ENCODE measurements at places on chromosomes 13 and 19. TPM values are rescaled to one million over a fixed set of nuclear protein-coding genes. Genes with fewer than 3 reads are reported as not detected.

DNA sequence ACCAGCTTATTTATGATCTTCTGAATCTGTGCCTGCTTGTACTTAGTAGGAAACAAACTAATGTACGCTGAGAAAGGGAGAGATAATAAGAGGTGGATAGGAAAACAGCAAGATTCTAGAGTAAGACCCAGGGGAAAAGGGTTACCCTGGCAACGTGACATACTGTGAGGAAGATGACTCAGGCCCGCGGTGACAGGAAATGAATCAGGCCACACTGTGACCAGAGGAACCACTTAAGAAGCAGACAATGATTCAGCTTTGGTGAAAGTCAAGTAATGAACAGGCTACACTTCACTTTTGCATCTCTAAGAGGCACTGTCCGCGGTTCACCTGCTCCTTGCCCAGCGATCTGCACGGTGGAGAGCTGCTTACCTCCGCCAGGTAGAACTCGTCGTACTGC lies 158.2 kb downstream of the NALCN start:
- H3K4me3 ChIP-seq = no peak overlapping the region
- no peaks in the 10 kb centered on the region for H3K4me1 ChIP-seq
- H3K27ac ChIP-seq = no peak overlapping the region
- H3K27me3 ChIP-seq = no peaks in the 10 kb centered on the region

The KLF2 gene
- total RNA-seq = 64.9 TPM

GRCh38 chr13:106003651-106004050 lies 531.8 kb downstream of the EFNB2 start:
- H3K27ac ChIP-seq = no peak overlapping the region
- no peaks in the 10 kb centered on the region for H3K4me1 ChIP-seq
- no peaks in the 10 kb centered on the region for H3K27me3 ChIP-seq
- no peaks in the 10 kb centered on the region for H3K36me3 ChIP-seq
- H3K4me3 ChIP-seq = no peak overlapping the region
- no peak for DNase-seq

GRCh38 chr13:113296823-113297369 lies at the start of gene LAMP1:
Gene LAMP1 (plus strand): TSS chr13:113297239. CDS start chr13:113297435, 196 bp downstream.
- peaks cover 46% of the 10 kb centered on the region for H3K4me1 ChIP-seq
- peak within 1 kb of the TSS; percentile 97 for H3K4me3 ChIP-seq
- H3K27me3 ChIP-seq = no peaks in the 10 kb centered on the region
- H3K27ac ChIP-seq = peak within 1 kb of the TSS; percentile 94

DNA sequence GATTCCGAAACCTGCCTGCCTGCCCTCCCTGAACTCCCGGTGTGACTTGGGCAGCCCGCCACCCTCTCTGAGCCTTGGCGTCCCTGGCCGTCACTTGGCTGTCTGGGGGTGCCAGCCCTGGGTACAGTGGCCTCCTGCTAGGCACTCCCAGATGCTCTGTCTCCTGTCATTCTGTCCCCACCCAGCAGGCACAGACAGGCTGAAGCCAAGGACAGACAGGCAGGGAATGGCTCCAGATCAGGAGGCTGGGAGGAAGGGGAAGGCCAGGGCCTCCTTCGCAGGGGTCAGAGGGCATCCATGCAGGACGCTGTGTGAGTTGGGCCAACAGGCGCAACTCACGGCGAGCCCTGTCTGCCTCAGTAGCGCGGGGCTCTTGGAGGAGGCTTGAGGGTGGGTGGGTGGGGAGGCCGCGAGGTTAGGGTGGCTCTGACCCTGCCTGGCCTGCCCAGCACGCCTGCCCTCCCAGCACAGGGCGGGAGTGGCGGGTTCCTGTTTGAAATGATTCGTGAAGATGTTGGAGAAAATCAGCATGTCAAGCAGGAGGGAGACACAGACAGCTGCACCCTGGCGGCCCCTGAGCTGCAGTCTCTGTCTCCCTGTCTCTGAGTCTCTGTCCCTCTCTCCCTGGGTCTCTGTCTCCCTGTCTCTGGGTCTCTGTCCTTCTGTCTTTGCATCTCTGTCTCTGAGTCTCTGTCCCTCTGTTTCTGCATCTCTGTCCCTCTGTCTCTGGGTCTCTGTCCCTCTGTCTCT lies 19.7 kb downstream of the KLHL26 start:
- no peak overlapping the region for H3K4me3 ChIP-seq
- H3K4me1 ChIP-seq = peaks cover 78% of the 10 kb centered on the region
- no peak for DNase-seq
- H3K27me3 ChIP-seq = no peaks in the 10 kb centered on the region

The CYP4F12 gene
- 3.8 TPM for total RNA-seq

- H3K36me3 ChIP-seq = no peaks in the 10 kb centered on the region
- no peaks in the 10 kb centered on the region for H3K27me3 ChIP-seq
- peak overlapping the region; percentile 36 for H3K4me3 ChIP-seq
- peaks cover 11% of the 10 kb centered on the region for H3K4me1 ChIP-seq
- no peak for DNase-seq
Observed at GRCh38 chr19:50205681-50206138, 2.3 kb downstream of the MYH14 start.

The GJB2 gene
- not detected for total RNA-seq

- no peak overlapping the region for H3K27ac ChIP-seq
- H3K4me3 ChIP-seq = no peak overlapping the region
- H3K36me3 ChIP-seq = peaks cover 33% of the 10 kb centered on the region
- no peaks in the 10 kb centered on the region for H3K27me3 ChIP-seq
Observed at GRCh38 chr19:4120559-4121272, 3.2 kb downstream of the MAP2K2 start.

GRCh38 chr19:49850221-49850486 lies 805 bp upstream of the PTOV1 start:
- H3K4me3 ChIP-seq = peak overlapping the region; percentile 84
- no peak for DNase-seq
- peaks cover 10% of the 10 kb centered on the region for H3K36me3 ChIP-seq
- no peaks in the 10 kb centered on the region for H3K27me3 ChIP-seq
- H3K4me1 ChIP-seq = peaks cover 37% of the 10 kb centered on the region
- H3K27ac ChIP-seq = peak overlapping the region; percentile 99

GRCh38 chr13:27353708-27354107 lies 70.7 kb upstream of the GTF3A start:
- H3K27ac ChIP-seq = peak overlapping the region; percentile 73
- DNase-seq = no peak
- no peaks in the 10 kb centered on the region for H3K36me3 ChIP-seq
- no peak overlapping the region for H3K4me3 ChIP-seq
- peaks cover 32% of the 10 kb centered on the region for H3K4me1 ChIP-seq

- H3K27me3 ChIP-seq = no peaks in the 10 kb centered on the region
- H3K36me3 ChIP-seq = peaks cover 14% of the 10 kb centered on the region
- peak overlapping the region; percentile 85 for H3K27ac ChIP-seq
- H3K4me1 ChIP-seq = peaks cover 53% of the 10 kb centered on the region
- peak overlapping the region; percentile 73 for H3K4me3 ChIP-seq
Observed at GRCh38 chr19:1874554-1875185, 10.6 kb downstream of the ABHD17A start.

- no peaks in the 10 kb centered on the region for H3K27me3 ChIP-seq
- H3K4me3 ChIP-seq = no peak overlapping the region
- DNase-seq = no peak
- H3K27ac ChIP-seq = no peak overlapping the region
Observed at GRCh38 chr13:35498231-35498630, 21.7 kb upstream of the MAB21L1 start.

DNA sequence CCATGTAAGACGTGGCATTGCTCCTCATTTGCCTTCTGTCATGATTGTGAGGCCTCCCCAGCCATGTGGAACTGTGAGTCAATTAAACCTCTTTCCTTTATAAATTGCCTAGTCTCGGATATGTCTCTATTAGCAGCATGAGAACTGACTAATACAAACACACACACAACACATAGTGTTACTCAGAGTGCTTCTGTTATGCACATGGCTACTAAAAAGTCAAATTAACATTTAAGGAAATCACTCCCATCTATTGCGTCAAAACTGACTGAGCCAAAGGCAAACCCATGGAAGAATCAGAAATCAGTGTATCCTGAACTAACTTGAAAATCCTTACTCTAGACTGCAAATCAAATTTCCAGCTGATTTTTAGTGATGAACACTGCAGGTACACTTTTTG lies 209.2 kb downstream of the RBM26 start:
- no peaks in the 10 kb centered on the region for H3K4me1 ChIP-seq
- no peak overlapping the region for H3K4me3 ChIP-seq

DNA sequence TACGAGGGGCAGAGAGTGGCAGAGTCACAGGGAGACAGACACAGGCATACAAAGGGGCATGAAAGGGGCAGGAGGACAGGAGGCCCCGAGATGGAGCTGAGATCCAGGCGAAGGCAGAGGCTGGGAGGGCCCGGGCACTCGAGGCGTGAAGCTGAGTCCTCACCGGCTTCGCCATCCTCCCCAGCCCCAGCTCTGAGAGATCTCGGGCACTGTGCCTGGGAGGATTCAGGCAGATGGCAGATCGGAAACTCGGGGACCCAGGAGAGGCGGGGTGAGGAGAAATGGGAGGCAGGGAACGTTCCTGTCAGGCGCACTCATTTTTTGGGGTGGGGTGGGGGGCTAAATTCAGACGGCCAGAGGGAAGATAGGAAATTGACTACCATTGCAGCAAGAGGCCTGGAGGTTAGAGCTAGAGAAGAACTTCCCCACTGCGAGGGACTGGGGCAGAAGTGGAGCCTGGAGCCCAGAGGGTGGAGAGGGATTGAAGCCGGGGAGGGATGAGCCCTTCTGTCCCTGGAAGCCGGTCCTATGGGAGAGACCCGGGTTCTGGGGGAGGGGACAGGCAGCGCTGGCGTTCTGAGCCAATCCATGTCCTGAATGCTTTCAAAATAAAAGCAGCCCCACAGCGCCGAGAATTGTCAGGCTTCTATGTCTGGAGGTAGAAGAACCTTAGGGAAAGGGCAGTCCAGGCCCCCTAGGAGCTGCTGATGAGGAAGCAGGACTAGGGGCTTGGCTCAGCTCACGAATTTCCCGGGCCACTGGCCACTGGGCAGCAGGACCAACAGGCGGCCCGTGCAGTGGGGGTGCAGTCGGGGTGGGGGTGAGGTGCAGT lies 12.6 kb downstream of the LRRC4B start:
- H3K27me3 ChIP-seq = peaks cover 26% of the 10 kb centered on the region
- H3K36me3 ChIP-seq = no peaks in the 10 kb centered on the region
- DNase-seq = no peak
- H3K4me3 ChIP-seq = peak overlapping the region; percentile 55
- H3K27ac ChIP-seq = no peak overlapping the region
- H3K4me1 ChIP-seq = peaks cover 20% of the 10 kb centered on the region

- H3K4me1 ChIP-seq = no peaks in the 10 kb centered on the region
- no peak overlapping the region for H3K27ac ChIP-seq
- no peak for DNase-seq
- H3K36me3 ChIP-seq = no peaks in the 10 kb centered on the region
- H3K4me3 ChIP-seq = no peak overlapping the region
Observed at GRCh38 chr13:112159575-112160547, 92.9 kb downstream of the SOX1 start.

GRCh38 chr19:17424743-17425365 lies 5.0 kb downstream of the MVB12A start:
- no peak overlapping the region for H3K27ac ChIP-seq
- no peak for DNase-seq
- H3K36me3 ChIP-seq = peaks cover 18% of the 10 kb centered on the region
- H3K4me1 ChIP-seq = peaks cover 18% of the 10 kb centered on the region

DNA sequence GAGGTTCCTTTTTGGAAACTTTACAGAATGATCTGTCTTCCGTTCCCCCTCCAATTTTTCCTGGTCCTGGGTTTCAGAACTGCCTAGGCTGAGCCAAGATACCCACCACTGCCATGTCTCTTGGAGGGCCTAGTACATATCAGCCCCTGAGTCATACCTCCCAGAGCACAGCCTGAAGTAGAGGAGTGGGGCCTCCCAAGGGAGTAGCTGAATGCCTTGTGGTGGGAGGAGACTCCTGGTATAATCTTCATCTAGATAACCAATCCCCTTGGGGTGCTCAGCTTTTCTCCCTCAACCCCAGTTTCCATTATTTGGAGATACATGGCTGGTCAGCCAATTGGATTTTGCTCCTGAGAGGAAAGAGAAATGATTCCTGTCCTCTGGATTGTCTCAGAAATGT lies 30.3 kb downstream of the ZNF763 start:
- H3K4me3 ChIP-seq = no peak overlapping the region
- DNase-seq = no peak
- no peaks in the 10 kb centered on the region for H3K27me3 ChIP-seq
- H3K27ac ChIP-seq = no peak overlapping the region
- no peaks in the 10 kb centered on the region for H3K36me3 ChIP-seq
- peaks cover 34% of the 10 kb centered on the region for H3K4me1 ChIP-seq

The OXGR1 gene
- total RNA-seq = 0.78 TPM

- H3K4me3 ChIP-seq = no peak overlapping the region
- H3K36me3 ChIP-seq = peaks cover 70% of the 10 kb centered on the region
- H3K27me3 ChIP-seq = no peaks in the 10 kb centered on the region
Observed at GRCh38 chr13:113186061-113186900, 22.2 kb downstream of the PCID2 start.

DNA sequence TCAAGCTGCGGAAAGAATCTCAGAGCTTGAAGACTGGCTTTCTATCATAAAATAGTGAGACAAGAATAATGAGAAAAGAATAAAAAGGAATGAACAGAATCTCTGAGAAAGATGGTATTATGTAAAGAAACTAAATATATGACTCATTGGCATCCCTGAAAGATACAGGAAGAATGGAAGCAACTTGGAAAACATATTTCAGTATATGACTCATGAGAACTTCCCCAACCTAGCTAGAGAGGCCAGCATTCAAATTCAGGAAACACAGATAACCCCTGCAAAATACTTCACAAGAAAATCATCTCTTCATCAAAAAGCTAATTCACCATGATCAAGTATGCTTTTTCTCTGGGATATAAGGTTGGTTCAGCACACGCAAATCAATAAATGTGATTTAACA lies 2318.0 kb downstream of the PCDH9 start:
- no peak overlapping the region for H3K4me3 ChIP-seq
- DNase-seq = no peak
- no peaks in the 10 kb centered on the region for H3K36me3 ChIP-seq
- H3K27ac ChIP-seq = no peak overlapping the region
- H3K4me1 ChIP-seq = no peaks in the 10 kb centered on the region

The NACC1 gene
- total RNA-seq = 32.5 TPM

DNA sequence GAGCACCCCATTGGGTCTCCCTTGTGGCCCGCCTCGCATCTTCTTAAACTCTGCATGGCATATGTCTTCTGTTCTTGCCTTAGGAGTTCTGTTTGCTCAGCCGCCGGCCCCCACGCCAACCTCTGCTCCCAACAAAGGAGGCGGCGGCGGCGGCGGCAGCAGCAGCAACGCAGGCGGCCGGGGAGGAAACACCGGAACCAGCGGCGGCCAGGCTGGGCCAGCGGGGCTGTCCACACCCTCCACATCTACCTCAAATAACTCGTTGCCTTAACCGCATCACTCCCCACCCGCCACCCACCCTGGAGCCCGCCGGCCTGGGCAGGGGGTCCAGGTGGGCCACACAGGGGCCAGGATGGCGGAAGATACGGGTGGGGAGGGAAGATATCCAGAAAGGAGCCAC lies 12.3 kb upstream of the WDR18 start:
- H3K27me3 ChIP-seq = no peaks in the 10 kb centered on the region
- H3K4me3 ChIP-seq = no peak overlapping the region
- no peaks in the 10 kb centered on the region for H3K4me1 ChIP-seq
- no peak for DNase-seq

GRCh38 chr19:46283771-46284170 lies 13.1 kb upstream of the HIF3A start:
- no peak overlapping the region for H3K4me3 ChIP-seq
- no peaks in the 10 kb centered on the region for H3K36me3 ChIP-seq
- peak overlapping the region; percentile 64 for H3K27ac ChIP-seq
- H3K4me1 ChIP-seq = peaks cover 13% of the 10 kb centered on the region
- no peak for DNase-seq
- no peaks in the 10 kb centered on the region for H3K27me3 ChIP-seq

The SIGLEC12 gene
- not detected for total RNA-seq

GRCh38 chr19:14525729-14526128 lies 3.7 kb upstream of the TECR start:
- H3K4me1 ChIP-seq = peaks cover 12% of the 10 kb centered on the region
- no peak for DNase-seq
- no peak overlapping the region for H3K4me3 ChIP-seq
- no peaks in the 10 kb centered on the region for H3K36me3 ChIP-seq
- no peaks in the 10 kb centered on the region for H3K27me3 ChIP-seq

The PTGER1 gene
- total RNA-seq = 1.8 TPM
